ENCODE measurements at places on chromosomes 2 and 18. TPM values are rescaled to one million over a fixed set of nuclear protein-coding genes. Genes with fewer than 3 reads are reported as not detected.

SLC11A1 gene
- total RNA-seq, result 12.6 TPM

GPAT2 gene
- 1.7 TPM for total RNA-seq

AGPS gene
- total RNA-seq, result 26.3 TPM

DSG2 gene
- 123 TPM for total RNA-seq

COL4A4 gene
- 1.2 TPM for total RNA-seq

EGR4 gene
- not detected for total RNA-seq

ANKRD30B gene
- not detected for total RNA-seq

TUBB6 gene
- 111 TPM for total RNA-seq

TMEM200C gene
- total RNA-seq, result 0.19 TPM

HNRNPA3 gene
- total RNA-seq, result 61.0 TPM

PRKAG3 gene
- not detected for total RNA-seq

CIB4 gene
- total RNA-seq, result not detected

C1GALT1C1L gene
- total RNA-seq, result not detected

DLGAP1 gene
- 2.7 TPM for total RNA-seq

UGT1A10 gene
- 19.0 TPM for total RNA-seq

ZNF892 gene
- total RNA-seq, result 16.5 TPM

MYO3B gene
- not detected for total RNA-seq

E2F6 gene
- 6.6 TPM for total RNA-seq

EVX2 gene
- total RNA-seq, result not detected

NUP35 gene
- 13.2 TPM for total RNA-seq

SPATS2L gene
- 142 TPM for total RNA-seq

RAX gene
- not detected for total RNA-seq

IHH gene
- 124 TPM for total RNA-seq

ICOS gene
- total RNA-seq, result 0.94 TPM

LRRTM1 gene
- not detected for total RNA-seq

C1QL2 gene
- not detected for total RNA-seq

EVA1A gene
- total RNA-seq, result 18.2 TPM

FEV gene
- total RNA-seq, result not detected

MAP3K2 gene
- 70.2 TPM for total RNA-seq

DSG4 gene
- not detected for total RNA-seq

OSBPL1A gene
- total RNA-seq, result 61.8 TPM

HOXD12 gene
- not detected for total RNA-seq

ZNF804A gene
- total RNA-seq, result 5.8 TPM

BCL11A gene
- total RNA-seq, result 94.9 TPM

EFR3B gene
- 1.2 TPM for total RNA-seq

FAM124B gene
- 5.8 TPM for total RNA-seq

HNRNPLL gene
- 44.1 TPM for total RNA-seq

CCDC141 gene
- total RNA-seq, result 1.1 TPM

PIK3C3 gene
- 41.2 TPM for total RNA-seq

HS6ST1 gene
- 31.8 TPM for total RNA-seq

TCF23 gene
- not detected for total RNA-seq

CD226 gene
- 0.66 TPM for total RNA-seq

LIMS3 gene
- total RNA-seq, result 1.7 TPM

TUBA3E gene
- total RNA-seq, result not detected

CDK15 gene
- 9.9 TPM for total RNA-seq

SPP2 gene
- not detected for total RNA-seq

TDRD15 gene
- not detected for total RNA-seq

DSC2 gene
- total RNA-seq, result 50.4 TPM

ASB3 gene
- 24.1 TPM for total RNA-seq

TGFA gene
- 2.5 TPM for total RNA-seq
